Lung microvascular endothelial cell (primary cell): ENCODE measurements at places on chromosomes 4 and X.

DNA sequence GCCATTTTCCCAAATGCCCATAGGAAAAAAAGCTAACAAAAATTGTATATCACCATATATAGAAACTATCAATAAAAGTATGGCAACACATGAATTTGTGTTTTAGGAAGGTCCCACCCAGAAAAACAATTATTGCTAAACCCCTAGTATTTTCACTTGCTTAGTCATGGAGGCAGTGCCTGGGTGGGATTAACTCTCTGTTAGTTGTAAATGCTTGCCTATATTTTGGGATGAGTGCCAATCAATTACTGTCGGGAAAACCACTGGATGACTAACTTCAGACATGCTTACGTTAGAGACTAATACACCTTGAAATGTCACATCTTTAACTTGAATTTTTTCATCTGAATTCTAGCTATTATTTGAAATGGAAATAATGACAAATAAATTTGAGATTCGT is 33.9 kb downstream of the TMPRSS11A start:
- DNase-seq: no peak

GRCh38 chr4:94457692-94458106 is 6.0 kb downstream of the PDLIM5 start:
- no peak for DNase-seq

GRCh38 chrX:7985568-7985967 is 58.4 kb upstream of the PNPLA4 start:
- DNase-seq: no peak

- no peak for DNase-seq
Observed at GRCh38 chrX:134469486-134469885, 9.5 kb downstream of the HPRT1 start.

DNA sequence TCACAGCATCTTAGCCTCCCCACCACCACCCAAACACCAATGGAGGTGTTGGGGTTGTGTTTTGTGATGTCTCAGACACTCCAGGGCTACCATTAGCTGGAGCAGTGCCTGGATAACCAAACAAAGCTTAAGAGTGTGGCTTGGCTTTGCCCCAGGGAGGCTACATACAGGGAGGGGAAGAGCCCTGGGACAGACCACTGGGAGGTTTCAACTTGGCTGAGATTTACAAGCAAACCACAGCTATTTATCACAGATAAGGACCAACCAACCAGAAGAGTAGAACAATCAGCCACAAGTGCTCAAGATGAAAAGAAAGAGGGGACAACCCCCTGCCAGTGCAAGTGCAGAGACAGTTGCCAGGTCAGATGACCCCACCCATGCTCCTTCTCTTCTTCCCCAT is 24.1 kb downstream of the SOX3 start:
- no peak for DNase-seq
